ENCODE measurements at places on chromosomes 12 and 14.
A peak's percentile ranks its signal among the peaks of the same experiment; 100 is the strongest.

GRCh38 chr12:14988035-14988434, 15.2 kb downstream of the PDE6H start:
- no peak for DNase-seq

DNA sequence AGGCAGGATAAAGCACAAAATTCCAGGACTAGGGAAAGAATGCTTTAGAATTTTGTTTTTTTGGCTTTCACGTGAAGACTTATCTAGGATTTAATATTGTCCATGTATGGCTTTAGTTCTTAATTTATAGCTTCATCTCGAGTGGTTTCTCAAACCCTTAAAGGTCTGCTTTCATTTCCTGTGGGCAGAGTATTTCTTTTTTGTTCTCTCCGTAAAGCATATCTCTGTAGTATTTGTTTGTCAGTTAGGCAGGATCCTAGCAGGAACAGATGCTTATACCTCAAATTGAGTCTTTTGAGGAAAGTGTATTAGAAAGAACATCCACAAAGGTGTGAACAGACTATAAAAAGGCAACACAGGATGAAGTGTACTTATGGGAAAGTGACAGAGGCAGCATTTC, 697.1 kb upstream of the SEL1L start:
- no peak for DNase-seq

DNA sequence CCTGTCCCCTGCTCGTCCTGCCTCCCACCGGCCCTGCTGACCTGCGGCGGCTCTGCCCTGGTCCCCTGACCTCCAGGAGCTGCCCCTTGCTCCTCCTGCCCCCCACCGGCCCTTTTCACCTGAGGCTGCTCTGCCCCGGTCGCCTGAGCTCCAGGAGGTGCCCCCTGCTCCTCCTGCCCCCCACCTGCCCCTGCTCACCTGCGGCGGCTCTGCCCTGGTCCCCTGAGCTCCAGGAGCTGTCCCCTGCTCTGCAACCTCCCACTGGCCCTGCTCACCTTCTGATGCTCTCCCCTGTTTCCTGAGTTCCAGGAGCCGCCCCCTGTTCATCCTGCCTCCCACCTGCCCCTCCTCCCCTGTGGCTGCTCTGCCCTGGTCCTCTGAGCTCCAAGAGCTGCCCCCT, 101.3 kb downstream of the TMEM121 start:
- DNase-seq, result no peak

- DNase-seq, result no peak
Measured at GRCh38 chr14:24327303-24327702, 7.6 kb downstream of the ADCY4 start.

- DNase-seq, result no peak
Measured at GRCh38 chr14:96400495-96400894, 8.6 kb downstream of the AK7 start.

GRCh38 chr14:79089576-79089975, 919.4 kb downstream of the NRXN3 start:
- DNase-seq, result no peak

- DNase-seq, result no peak
Measured at GRCh38 chr14:88748288-88748687, 44.5 kb downstream of the EML5 start.

DNA sequence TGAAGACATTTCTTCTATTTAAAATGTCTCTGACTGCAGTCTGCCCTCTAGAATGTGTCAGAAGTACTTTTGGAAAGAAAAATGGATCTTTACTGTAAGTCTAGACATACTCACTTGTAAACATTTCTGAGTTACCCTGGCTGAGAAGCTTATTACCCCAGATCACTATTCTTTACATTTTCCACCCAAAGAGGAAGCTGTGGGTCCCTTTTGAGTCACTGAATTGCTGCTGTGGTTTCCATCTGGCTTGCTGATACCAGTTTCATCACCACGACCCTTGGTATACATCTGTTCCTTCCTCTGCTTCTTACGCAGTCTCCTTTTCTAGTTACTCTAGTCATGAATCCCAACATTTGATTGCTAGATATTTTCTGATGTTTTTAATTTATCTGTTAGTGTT, 20.2 kb upstream of the CLEC4D start:
- DNase-seq, result peak; percentile 56

- no peak for DNase-seq
Measured at GRCh38 chr14:68650404-68650994, 142.4 kb downstream of the ZFP36L1 start.

DNA sequence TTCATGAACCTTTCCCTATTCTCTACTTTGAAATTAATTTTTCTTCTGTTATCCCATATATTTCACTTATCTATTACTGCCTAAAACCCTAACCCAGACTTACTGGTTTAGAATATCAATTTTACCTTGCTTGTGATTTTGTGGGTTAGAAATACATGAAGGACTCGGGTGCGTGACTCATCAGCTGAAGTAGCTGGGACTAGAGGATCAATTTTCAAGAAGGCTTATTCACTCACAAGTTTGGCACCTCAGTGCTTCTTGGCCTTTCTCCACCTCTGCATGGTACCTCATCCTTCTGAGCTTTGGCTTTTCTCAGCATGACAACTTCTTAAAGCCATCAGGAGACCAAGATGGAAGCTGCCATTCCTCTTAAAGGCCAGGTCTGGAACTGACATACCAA, 57.8 kb downstream of the TMEM117 start:
- no peak for DNase-seq

GRCh38 chr14:61560323-61560722, 135.0 kb upstream of the HIF1A start:
- DNase-seq, result no peak

- DNase-seq, result peak; percentile 72
Measured at GRCh38 chr14:68781161-68782021, 11.5 kb downstream of the ZFP36L1 start.

DNA sequence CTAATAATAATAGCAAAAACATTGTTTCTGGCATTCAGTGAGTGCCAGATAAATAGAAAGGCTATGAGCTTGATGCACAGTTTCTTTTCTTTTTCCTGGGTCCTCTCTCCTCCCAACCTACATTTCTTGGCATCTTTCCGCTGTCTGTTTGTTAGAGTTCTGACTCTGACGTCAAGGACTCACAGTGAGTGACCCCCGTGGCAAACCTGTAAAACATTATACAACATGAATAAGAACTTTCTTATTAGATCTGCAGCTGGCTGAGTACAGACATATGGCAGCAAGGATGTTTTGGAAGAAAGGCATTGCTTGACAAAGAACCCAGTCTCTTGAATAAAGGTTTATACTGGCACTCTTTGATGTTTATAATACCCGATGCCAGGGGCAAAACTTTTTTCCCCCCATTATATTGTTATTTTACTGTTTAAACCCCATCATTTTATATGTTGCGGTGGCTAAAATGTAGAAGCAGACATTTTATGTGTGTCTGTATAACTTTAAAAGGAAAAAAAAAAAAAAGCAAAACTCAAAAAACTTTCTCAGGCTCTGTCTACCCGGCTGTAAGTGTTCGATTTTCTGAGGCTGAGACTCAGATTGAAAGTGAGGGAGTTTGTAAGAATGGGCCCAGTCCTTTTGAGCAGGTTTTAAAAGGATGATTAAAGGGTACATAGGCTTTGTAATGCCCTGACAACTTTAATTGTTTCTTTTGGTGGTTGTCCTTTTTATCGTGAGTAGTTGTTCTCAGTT, 159.3 kb downstream of the PDE3A start:
- no peak for DNase-seq

DNA sequence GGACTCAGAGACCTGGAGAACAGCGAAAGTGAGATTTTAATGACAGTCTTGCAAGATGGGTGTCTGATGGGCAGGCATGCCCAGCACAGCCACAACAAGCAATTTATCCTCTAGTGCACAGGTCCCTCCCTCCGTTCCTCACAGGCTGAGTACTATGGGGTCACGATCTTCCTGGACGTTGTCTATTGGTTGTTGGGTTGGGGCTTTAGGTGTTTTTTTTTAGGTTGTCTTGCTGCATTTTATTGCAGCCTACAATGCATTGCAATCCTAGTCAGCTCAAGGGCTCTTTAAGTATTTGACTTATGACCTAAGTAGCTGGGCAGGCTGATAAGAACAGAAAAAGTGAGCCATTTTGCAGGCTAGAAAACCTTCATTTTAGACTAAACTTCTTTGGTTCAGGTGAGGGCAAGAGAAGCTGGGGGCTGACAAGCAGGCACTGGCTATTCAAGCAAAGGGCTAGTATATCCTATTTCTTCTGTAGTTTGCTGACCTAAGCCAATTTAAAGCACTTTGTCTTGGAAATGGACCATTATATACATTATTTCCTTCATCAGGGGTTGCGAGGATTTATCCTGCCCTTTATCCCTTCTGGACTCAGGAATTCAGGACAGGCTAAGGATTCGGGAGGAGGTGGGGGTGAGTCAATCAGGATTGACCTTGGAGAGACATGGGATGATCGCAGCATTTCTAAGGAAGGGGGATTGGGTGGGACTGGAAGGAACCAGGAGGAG, 6.0 kb downstream of the KRT7 start:
- no peak for DNase-seq

- DNase-seq, result no peak
Measured at GRCh38 chr12:23834076-23834475, 115.4 kb downstream of the SOX5 start.

DNA sequence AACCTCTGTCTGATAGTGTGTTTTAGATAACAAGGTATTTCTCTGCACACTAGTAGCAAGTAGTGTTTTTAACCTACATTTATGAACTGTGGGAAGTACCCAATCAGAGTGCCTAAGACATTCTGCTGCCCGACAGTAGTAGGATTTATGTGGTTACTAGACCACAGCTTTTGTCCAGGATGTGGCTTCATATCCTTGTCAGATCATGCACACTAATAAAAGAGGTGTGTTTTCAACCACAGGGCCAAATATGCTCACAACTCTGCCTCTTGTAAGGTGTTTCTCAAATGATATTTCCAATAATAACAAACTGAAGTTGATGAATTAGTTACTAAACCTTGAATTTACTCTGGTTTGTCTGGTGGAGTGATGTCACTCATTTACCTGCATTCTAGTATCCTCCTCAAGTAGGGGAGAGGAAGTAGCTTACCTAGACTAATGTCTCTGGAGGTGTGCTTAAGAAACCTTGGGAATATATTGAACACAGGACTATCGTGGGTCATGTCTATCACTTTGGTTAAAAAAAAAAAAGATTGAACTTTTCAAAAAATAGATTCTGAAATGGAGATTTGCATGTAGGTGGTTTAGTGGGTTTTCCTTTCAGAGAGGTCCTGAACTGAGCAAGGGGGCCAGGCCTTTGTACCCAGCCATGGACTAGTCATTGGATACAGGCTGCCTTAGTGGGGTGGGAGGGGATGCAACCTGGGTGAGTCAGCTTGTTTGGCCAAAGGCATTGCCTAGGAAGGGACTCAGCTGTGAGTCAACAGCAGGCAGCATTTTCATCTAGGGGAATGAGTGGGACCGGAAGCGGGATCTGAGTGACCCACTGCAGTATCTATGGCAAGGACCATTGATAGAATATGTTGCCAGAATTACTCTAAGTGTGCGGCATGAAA, 14.1 kb downstream of the FBXW8 start:
- DNase-seq, result peak; percentile 61

- no peak for DNase-seq
Measured at GRCh38 chr12:14514154-14514842, 53.4 kb downstream of the PLBD1 start.

- no peak for DNase-seq
Measured at GRCh38 chr14:23776296-23776695, 140.1 kb downstream of the DHRS2 start.

DNA sequence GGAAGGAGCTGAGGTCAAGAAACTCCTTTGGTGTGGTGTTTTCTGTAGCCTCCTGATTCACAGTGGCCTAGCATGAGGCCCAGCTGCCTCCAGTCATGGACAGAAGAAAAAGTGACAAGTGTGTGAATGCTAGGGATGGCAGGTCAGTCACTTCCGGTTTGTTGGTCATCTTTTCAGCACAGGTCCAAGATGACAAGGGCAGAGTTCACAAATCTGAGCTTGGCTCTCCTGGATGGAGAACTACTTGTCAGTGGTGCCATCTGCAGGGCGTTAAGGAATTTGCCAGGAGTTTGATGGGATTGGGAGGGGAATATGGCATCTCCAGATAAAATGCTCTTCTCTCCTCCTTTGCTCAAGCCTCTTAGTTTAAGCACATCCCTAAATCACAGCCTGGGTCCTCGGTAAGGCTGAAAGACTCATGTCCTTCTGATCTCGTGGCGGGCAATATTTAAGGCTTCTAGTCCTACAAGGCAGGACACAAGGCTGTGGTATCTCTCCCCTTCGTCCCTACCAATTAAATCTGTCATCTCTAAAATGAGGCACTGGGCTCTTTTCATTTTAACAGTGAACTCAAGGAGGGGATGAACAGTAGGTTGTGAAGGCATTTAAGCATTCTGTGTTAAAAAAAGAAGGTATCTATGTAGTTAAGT, 10.0 kb downstream of the TUBA1B start:
- DNase-seq, result no peak

DNA sequence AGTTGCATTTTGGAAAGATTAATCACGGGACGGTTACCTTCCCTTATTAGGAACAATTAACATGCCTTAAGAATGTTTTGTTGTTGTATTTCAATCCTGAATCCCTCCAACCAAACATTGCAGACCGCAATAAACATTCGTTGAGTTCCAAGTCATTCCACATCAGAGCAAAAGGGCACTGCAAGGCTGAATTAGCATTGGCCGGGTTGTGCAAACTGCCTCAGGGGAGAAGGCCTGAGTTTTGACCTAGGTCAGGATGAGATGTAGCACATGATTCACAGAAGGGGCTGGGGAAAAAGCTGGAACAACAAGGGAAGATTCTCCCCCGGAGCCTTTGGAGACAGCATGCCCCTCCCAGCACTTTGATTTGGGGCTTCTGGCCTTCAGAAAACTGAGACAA, 82.1 kb upstream of the BDKRB2 start:
- DNase-seq, result no peak

DNA sequence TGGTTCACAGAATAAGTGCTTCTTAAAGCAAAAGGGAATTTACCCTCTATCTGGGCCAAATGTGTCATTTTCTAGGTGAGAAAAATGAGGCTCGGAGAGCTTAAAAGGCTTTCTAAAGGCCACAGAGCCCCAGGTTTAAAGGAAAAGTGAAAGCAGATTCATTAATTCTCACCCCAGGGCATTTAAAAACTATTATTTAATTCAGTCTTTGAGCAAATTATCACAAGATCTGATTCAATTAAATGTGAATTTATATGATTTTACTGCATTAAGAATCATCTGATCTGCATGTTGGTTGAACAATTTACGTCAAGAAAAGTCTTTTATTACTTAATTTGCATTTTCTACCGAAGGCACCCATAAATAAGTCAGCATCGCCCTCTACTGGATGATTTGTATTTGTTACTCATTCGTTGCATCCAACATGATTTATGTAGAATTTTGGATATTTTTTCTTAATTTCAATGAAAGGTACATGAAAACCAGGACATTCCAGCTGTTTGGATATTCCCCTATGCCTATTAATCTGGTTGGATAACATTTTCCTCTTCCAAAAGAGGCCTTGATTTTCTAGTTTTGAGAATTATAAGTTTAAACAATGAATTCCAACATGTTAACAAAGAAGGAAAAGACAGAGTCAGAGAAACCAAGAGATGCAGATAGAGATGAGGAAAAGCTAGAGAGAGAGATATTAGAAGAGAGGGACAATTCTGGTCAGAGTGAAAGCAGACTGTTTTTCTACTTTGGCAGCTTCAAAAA, 19.1 kb upstream of the DHRS7 start:
- no peak for DNase-seq

GRCh38 chr12:123076604-123077297, 74.1 kb downstream of the PITPNM2 start:
- peak; percentile 67 for DNase-seq

Data from activated T-cell treated with anti-CD3 and anti-CD28 coated beads, Interleukin-2, amount 50 U/mL, for 48 hours (primary cell).